GM03348 (cell line): ENCODE measurements at places on chromosomes 1 and 21.
A peak's percentile ranks its signal among the peaks of the same experiment; 100 is the strongest.

DNA sequence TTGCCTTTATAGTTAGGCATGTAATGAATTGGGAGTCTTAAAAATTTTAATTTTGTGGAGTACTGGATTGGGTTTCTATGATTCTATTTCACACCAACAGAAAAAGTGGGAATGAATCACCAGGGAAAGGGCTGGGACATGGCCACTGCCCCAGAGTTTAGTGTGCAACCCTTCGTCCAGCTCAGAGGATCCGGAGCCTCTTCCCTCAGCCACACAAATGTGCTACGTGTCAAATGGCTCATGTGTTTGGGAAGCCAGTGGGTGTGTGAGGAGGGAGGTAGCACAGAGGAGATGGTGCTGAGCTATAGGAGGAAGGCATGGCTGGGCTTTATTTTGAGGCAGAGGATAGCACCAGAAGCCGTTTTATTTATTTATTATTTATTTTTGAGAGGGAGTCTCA is 247.3 kb downstream of the SIPA1L2 start:
- DNase-seq: no peak

DNA sequence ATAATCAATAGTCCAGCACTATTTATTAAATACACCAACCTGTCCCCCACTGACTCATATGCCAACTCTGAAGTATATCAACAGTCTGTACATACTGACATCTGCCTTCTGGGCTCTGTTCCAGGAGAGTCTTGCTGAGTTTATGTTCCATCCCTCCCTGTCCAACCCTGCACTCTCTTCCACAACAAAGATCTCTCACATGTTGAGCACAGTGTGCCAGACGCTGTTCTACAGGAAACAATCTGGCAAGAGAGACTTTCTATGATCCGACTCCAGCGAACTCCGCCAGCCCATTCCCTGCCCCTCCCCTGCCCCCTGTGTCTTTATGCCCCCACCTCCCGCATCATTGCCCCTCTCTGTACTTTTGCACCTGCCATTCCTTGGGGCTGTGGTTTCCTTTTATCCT is 3.4 kb downstream of the LACTBL1 start:
- no peak for DNase-seq

DNA sequence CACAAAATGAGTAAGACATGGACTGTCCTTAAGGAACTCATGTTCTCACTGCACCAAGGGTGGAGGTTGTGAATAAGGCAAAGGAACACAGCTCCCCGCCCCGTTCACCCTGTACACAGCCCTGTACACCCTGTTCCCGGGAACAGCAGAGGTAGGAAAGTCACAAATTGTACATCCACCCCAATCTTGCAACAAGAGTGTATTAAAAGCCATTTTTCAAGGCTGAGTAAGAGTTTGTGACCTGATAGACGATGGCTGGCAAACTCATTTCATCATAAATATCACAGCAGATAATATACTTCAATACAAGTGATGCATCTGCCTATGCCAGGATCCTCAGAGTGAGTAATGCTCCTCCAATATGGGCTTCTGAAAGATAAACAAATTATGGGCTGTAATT is 52.5 kb upstream of the CAMK1G start:
- DNase-seq: no peak

GRCh38 chr1:44934791-44935190 is 51.6 kb downstream of the EIF2B3 start:
- DNase-seq: no peak

DNA sequence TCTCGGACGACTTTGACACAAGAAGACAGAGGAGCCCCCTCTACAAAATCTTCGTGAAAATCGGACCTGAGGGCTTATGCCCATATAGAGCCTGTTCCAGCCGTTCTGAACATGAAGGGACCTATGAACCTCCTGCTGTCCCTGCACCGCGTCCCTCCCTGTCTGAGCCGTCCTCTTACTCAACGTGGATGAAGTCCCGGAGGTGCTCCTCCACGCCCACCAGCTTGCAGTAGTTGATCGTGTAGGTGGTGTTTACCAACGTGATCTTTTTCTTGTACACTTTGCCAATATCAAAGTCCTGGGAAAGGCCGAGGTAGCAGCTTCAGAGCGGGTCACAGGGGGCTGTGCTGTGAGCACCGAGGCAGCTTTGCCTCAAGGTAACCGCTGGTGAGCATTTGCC is 40.0 kb downstream of the CFAP74 start:
- DNase-seq: no peak

GRCh38 chr1:87778896-87779295 is 450.2 kb downstream of the LMO4 start:
- no peak for DNase-seq

GRCh38 chr1:227788271-227789083 is 27.0 kb upstream of the PRSS38 start:
- DNase-seq: no peak

DNA sequence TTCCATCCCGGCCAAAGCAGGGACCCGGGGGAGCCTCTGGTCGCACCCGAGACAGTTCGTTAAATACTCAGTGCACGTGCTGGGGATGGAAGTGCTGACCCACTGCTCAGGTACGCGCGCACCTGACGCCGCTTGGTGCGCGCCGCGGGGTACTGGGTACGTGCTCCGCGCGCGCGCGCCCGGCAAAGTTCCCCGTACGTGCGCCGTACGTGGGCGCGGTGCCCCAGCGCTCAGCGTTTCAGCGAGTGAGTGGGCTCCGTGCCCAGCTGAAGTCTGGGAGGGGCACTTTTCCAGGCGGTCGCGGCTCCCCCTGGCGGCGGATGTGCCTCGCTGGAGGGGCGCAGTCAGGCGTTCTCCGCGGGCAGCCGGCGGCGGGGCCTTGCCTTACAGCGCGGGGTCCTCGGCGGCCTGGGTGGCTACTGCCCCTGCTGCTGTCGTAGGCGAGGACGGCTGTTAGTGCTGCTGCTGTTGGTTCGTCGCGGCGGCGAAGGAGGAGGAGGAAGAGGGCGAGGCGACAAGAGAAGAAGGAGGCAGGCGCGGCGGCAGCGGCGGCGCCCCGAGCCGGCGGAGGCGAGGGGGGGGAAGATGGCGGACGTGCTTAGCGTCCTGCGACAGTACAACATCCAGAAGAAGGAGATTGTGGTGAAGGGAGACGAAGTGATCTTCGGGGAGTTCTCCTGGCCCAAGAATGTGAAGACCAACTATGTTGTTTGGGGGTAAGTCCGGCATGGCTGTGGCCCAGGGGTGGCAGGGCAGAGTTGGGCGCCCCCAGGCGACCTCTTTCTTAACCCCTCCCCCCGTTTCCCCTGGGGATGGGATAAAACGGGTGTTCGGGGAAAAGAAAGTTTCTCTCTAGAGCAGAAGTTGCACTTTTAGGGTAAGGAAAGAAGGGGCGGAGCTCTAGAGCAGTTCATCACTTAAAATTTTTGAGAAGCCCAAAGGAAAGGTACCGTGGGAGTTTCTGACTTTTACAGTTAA is at the start of gene CDC73:
Gene CDC73, plus strand, starts transcription at position 416 of the 978 bp plus-strand sequence. Its CDS starts 170 bp downstream, at position 586.
- peak; percentile 97 for DNase-seq

DNA sequence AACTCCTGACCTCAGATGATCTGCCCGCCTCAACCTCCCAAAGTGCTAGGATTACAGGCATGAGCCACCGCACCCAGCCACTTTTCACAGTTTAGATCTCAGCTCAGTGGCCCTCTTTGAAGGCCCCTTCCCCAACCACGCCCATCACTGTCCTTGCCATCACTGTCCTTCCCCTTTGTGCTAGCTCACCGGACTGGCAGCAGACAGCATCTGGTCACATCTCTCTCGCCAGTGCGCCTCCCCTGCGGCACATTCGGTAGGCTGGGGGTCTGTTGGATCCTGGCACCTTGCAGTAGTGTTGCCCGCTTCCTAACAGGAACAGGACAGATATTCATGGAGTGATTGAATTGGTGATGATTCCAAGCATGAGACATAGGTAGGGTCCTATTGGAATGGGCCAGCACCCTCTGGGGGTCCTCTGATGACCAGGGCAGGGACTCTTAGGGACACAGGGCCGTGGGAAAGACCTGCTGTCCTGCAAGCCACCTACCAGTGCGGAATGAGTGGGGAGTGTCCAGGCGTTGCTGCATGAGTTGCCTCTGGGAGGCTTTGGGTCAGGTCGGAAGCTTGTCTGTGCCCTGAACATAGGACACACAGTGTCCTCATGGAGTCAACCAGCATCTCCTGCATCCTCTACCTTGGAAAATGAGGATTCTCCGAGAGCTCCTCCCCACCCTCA is 178.8 kb upstream of the VAMP3 start:
- DNase-seq: no peak

DNA sequence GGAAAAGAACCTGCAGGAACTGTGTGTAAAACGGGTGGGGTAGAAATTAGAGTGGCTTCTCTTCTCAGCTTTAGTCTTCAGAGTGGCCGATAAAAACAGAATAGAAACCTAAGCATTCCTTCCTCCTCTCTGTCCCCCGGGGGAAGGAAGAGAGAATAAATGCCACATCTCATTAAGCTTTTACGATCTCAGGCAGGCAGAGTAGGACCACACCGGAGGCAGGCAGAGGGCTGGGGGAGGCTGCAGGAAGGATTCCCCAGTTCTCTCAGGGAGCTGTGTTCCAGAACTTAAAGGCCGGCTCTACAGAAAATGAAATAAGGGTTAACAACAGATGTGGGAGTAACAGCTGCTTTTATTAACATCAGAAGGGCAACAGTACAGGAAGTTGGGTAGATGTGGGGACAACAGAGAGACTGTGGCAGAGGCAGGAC is 24.5 kb upstream of the MEF2D start:
- DNase-seq: no peak

DNA sequence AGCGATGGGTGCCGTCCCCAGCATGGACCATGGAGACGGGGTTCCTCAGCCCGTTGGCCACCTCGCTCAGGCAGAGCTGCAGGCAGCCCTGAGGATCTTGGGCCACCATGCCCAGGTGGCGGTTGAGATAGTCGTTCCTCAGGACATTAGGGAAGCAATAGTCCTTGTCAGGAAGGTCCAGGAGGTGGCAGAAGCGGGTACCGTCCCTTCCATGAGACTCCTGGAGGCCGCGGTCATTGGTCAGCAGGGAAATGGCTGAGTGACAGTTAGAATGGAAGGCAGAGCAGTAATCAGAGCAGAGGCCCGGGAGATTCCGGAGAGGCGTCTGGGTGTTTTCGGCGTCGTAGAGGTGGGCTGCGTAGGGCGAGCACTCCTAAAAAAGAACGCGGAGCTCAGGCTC is 4.1 kb downstream of the HHIPL2 start:
- no peak for DNase-seq
